ENCODE measurements at places on chromosomes 7 and 10. TPM values are rescaled to one million over a fixed set of nuclear protein-coding genes. Genes with fewer than 3 reads are reported as not detected.

DNA sequence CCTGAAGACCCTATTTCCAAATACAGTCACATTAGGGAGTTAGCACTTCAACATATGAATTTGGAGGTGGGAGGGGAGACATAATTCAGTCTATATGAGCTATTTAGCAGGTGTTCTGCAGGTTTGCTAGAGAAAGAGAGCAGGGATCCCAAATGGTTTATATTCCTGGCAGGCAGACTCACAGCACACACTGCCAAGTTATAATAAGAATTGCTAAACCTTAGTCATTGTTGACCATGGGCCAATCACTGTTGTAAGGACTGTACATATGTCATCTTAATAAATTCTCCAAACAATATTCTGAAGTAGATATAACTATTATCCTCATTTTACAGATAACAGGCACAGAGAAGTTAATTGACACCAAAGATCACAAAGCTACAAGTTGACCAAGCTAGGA is 1.5 kb upstream of the CCDC3 start:
- no peak for DNase-seq

DNA sequence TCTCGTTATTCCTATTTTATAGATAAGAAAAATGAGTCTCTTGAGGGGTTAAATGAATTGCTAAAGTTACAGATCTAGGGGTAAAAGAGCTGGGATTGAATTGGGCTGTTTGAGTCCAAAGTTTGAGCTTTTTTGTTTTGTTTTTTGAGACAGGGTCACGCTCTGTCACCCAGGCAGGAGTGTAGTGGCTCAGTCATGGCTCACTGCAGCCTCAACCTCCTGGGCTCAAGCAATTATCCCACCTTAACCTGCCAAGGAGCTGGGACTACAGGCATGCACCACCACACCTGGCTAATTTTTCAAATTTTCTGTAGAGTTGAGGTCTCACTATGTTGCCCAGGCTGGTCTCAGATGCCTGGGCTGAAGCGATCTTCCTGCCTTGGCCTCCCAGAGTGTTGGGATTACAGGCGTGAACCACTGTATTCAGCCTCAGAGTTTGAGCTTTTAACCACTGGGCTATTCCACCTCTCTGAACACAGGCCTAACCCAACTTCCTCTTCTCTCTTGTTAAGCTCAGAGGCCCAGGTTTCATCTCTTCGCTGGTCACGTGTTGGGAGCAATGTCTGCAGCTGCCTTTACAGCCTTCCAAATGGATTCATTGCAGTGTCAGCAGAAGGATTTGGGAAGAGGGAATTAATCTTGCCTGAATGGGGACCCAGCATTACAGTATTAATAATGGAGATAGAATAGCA is 8.0 kb downstream of the SUFU start:
- DNase-seq, result peak; percentile 26

DNA sequence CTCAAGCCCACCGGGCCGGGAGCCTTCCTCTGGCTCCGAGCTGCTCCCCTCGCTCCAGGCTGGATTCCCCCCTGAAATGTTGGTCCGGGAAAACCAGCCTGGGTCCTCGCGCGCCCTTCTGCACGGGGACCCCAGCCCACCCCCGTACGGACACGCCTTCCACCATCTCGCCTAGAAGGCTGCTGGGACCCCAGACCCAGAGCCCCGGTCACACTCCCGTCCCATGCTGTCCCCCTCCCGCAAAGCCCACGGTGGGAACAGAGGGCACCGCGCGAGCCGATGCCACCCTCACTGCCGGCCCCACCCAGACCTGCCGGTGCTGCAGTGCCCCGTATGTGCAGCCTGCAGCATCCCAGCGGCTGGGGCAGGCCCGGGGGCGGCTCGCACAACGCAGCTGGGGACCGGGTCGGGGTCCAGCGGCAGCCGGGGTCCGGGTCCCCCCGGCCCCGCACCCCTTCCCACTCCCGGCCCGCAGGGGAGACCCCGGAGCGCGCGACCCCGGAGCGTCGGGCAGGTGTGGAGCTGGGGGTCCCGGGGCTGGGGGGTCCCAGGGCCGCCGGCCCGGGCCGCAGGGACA is 871 bp downstream of the SPOCK2 start:
- no peak for DNase-seq

- DNase-seq, result no peak
These were observed 82.2 kb downstream of the GATA3 start for GRCh38 chr10:8136736-8137135.

Gene SLC26A5
- total RNA-seq, result 0.71 TPM

- DNase-seq, result no peak
These were observed 10.3 kb downstream of the WAPL start for GRCh38 chr10:86511027-86511865.

- DNase-seq, result no peak
These were observed 135.0 kb downstream of the RTKN2 start for GRCh38 chr10:62133618-62134017.

GRCh38 chr10:675532-675931 is 13.9 kb downstream of the DIP2C start:
- no peak for DNase-seq

DNA sequence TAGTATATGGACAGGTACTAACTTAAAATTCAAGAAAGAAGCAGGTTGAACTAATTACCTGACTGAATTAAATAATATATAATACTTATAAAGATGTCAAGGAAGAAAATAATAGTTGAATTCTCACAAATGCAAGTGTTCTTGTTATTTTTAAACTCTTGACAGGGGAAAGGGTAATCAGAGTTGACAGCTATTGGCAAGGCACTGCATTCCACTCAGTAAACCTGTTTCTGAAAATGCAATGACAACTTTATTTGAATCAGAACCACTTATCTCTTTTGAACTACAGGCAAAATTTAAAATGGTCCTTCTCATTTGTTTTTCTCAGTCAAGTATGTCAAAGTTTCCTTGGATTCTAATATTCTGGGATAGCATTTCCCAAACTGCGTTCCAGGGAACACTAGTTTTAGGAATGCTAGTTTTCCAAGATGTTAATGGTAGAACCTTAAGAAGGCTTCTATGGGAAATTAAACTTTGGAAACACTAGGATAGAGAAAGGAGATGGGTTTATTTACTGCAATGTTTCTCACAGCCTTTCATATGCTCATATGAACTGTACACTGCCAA is 103.7 kb upstream of the LRRN3 start:
- no peak for DNase-seq

GRCh38 chr7:78232806-78233205 is 434.2 kb downstream of the PHTF2 start:
- DNase-seq, result no peak

- no peak for DNase-seq
These were observed 239.0 kb downstream of the DNAJB9 start for GRCh38 chr7:108808549-108809266.

Gene NPM3
- total RNA-seq, result 8.0 TPM

Measured in sciatic nerve (tissue), 2 donors.